ENCODE measurements at places on chromosomes 4 and X.

DNA sequence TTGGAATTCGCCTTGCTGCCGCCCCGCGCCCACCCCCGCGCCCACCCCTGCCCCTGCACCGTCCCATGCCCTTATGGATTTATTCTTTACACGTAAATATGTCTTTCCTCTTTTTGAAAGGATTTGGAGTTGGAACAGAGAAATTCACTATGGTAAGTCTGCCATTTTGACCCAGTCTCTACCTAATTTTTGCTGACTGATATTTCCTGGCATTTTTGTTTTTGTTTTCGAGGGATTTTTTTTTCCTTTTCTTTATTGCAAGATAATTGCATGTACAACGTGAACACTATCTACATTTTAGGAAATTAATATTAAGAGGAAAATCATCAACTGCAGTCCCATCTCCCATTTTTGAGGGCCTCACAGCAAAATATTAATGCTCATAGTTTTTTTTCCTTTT is 468 bp upstream of the SPIN2B start:
- DNase-seq, result no peak

GRCh38 chrX:10098270-10098713 is 58.5 kb upstream of the CLCN4 start:
- DNase-seq, result no peak

- DNase-seq, result no peak
Observed at GRCh38 chrX:110806145-110806544, 10.5 kb upstream of the CHRDL1 start.

DNA sequence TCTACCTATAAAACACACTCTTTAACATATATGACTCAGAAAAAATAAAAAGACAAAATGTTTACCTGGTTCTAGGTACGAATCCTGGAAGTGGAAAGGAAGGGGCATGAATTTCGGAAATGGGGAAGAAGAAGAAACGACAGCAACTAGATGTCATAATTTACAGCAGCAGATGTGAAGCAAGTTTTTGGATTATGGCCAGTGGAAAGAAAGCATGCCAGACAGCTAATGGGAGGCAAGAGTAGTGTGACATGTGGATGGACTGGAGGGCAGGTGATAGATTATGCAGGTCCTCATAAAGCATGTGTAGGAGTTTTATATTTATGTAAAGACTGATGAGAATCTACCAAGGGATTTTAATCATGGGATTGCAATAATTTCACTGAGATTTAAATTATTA is 279.0 kb upstream of the TACR3 start:
- DNase-seq, result peak; percentile 70

GRCh38 chrX:14936561-14936960 is 63.3 kb downstream of the MOSPD2 start:
- DNase-seq, result no peak

DNA sequence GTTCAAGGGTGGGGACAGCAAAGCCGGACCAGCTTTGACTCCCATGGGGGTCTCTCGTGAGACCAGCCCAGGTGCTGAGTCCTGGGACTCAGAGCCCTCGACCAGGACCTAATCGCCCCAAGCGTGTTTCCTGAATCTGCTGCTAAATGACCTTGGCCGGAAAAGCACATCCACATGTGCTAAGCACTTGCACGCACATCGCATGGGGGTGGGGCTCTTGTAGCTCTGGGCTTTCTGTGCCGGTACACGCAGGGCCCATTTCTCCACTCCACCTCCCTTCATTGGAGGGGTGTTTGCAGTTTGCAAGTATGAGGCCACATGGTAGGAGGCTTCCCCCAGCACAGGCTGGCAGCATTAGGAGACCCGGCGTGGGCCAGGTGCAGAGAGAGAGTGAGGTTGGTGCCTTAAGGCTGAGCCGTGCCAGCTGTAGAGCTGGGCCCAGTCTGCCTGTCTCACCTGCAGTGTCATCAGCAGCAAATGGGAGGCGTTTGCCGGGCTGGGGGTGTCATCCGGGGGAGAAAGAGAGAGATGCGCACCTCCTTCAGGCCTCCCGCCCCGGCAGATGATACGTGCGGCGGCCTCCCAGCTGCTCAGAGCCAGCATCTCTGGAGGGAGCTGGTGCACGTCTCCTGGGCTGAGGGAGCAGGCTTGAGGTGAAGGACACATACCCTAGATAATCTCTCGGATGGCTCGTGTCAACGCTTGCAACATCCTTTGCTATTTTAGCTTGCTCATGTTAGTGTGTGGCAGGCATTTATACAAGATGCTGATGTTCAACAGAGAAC is 45.2 kb upstream of the CLCN4 start:
- no peak for DNase-seq

- no peak for DNase-seq
Observed at GRCh38 chr4:83067058-83067639, 32.2 kb downstream of the COPS4 start.

- DNase-seq, result no peak
Observed at GRCh38 chrX:31223817-31224216, 152.0 kb upstream of the FTHL17 start.

DNA sequence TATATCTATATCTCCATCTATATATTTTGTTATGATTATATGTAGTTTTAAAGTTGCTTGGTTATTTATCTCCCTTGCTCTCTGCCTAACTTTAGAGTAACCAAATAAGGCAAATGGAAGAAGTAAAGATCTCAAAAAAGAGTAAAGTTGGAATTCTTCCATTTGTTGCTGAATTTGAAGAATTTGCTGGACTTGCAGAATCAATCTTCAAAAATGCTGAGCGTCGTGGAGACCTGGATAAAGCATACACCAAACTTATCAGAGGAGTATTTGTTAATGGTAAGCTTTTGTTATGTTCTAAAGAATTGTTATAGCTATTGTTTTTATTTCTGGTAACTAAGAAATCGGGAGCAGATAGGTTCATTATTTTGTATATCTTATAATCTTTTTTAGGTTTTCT is 43.2 kb downstream of the EXOC1 start:
- no peak for DNase-seq

GRCh38 chr4:37747772-37748330 is 61.7 kb upstream of the RELL1 start:
- peak; percentile 51 for DNase-seq

DNA sequence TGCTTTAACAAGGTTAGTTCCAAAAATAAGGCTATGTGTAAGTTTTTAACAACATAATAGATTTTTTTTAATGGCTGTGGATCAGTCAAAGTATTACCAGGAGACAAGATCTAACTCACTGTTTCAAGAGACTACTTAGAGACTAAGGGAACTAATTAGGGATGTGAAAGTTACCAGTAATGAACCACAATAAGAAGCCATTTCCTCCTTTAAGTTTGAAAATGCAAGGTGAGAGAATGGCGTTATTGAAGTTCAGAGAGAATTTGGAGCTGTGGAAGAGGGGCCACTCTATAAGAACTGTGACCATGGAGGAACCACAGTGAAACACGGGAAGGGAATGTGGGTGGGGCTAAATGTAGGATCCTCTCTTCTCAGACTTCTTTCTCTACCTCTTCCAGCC is 624.2 kb downstream of the GLUD2 start:
- no peak for DNase-seq

- no peak for DNase-seq
Observed at GRCh38 chr4:73916172-73916925, 47.2 kb downstream of the CXCL1 start.

DNA sequence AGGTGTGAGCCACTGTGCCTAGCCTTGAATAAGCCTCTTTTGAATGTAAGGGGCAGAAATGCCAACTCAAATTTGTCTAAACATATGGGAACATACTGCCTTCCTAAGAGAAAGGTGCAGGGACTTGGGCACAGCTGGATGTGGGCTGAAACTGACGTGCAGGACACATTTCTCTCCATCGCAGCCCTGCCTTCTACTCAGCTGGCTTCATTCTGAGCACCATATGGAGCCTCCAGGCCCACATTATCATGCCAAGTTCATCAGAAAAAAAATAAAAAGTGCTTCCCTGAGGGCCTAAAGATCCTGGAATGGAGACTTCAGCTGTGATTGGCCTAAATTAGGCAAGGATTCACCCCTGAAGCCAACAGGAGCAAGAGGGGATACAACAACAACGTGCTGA is 386.2 kb downstream of the RAB28 start:
- DNase-seq, result peak; percentile 33

GRCh38 chrX:50448565-50448964 is 22.1 kb downstream of the DGKK start:
- no peak for DNase-seq

GRCh38 chr4:139933541-139933940 is 220.4 kb downstream of the MAML3 start:
- DNase-seq, result no peak

DNA sequence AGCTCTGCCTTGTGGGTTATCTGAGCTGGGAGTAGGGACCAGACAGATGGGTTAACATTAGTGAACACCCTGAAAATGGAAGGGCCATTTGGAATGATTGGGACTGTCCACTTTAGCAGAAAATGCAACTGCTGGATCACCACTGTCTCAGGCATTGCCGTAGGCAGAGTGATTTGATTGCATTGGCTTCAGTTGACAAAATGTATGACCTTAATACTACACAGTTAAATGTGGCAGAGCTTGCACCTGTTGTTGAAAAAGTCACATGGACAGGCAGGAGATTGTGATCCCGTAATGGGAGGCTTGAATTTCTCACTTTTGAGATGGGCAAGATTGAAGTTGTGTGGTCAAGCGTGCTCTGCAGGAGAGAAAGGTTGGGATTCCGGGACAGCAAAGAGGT is 166.5 kb upstream of the PUDP start:
- no peak for DNase-seq

- no peak for DNase-seq
Observed at GRCh38 chr4:22162454-22162853, 213.9 kb upstream of the KCNIP4 start.

DNA sequence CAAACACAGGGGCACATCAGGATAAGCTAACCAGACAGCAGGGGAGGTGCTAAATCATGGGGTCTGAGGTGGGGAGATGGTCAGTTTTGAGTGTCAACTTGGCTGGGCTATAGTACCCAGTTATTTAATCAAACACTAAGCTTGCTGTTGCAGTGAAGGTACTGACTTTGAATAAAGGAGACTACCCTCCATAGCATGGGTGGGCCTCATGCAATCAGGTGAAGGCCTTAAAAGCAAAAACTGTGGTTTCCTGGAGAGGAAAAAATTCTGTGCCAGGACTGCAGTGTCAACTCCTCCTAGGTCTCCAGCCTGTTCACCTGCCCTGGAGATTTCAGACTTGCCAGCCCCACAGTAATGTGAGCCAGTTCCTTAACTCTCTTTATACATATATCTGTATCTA is 12.6 kb upstream of the HSFX2 start:
- no peak for DNase-seq

DNA sequence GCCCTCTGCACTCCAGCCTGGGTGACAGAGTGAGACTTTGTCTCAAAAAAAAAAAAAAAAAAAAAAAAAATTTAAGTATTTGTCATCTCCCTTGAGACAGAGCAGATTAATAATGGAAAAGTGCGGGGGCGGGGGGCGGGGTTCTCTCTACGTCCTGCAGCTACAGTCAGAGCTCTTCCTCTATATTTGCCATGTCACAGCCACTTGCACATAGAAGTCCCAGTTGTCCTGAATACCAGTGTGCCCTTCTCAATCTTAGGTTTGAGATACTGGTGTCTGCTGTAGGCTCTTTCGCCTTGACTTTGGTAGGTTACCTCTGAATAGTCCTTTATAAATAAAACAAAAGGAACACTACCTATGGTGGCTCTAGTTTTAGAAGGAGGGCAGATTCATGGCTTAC is 237.8 kb upstream of the PGRMC2 start:
- no peak for DNase-seq

- no peak for DNase-seq
Observed at GRCh38 chr4:1321946-1322650, 24.9 kb upstream of the UVSSA start.

DNA sequence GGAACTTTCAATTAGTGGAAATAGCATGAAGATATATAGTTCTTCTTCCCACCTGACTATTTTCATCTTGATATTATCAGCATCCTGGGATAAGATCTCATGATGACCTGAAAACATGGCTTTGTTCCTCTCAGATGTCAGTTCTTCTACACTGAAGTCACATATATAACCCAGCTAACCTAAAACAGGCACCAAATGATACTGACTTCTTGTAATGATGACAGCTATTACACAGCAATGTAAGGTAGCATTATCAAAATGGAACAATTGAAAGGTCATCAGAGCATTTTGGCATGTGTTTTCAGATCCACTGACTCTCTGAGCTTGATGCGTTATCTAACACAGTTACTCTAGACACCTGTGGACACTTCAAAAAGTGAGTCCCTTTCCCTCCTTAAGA is 469.9 kb downstream of the INPP4B start:
- no peak for DNase-seq

DNA sequence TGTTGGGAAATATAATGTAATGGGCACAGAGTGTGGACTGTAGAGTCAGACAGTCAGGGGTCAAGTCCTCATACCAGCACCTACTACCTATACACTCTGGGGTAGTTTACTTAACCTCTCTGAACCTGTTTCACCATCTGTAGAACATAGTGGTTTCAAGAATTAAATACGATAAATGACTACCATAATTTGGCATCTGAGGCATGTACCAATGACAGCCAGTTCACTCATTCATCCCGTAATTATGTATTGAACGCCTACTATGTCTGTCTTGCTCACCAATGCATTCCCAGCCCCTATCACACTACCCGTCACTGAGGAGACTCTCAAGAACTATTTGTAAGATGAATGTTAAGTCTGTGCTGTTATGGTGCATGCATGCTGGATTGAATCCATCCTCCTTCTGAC is 2.0 kb upstream of the FGB start:
- DNase-seq, result no peak

- DNase-seq, result no peak
Observed at GRCh38 chrX:129606918-129607317, 47.8 kb downstream of the APLN start.

DNA sequence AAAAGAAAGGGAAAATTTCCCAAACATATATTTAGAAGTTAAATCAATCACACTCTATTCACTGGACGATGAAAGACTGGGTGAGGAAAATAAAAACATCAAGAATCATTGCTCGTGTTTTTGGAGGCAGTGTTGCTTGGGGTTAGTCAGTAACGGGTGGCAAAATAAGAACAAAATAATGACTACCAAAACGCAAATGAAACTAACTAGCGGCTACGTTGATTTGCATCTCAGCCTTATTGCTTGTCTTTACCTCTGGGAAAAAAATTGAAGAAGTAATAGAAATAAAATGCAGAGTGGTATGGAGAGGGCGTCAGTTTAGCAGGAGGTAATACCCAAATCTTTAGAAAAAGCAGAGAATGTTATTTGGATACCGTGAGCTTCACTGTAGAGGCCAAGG is 86.4 kb upstream of the SORBS2 start:
- no peak for DNase-seq

DNA sequence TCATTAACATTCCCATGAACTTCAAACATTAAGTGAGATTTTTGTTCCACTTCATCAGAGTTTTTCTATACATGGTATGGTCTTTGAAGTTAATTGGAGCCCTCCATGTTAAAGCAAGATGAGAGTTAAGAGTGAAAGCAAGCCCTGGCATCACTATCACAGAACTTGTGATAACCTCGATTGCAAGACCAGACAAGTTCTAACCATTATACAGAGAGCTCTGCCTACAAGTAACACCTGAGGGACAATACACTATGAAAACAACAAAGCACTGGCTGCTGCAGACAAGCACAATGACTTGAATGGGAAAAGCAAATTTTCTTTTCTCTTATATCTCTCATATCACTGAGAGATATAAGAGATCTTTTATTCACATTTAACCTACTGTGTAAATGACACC is 126.6 kb upstream of the GYPA start:
- no peak for DNase-seq

All from NCI-H446 treated with DMSO at 0.1 percent for 48 hours (cell line).